ENCODE measurements at places on chromosomes 11 and 22. TPM values are rescaled to one million over a fixed set of nuclear protein-coding genes. Genes with fewer than 3 reads are reported as not detected.

The KLHL35 gene
- total RNA-seq = 28.5 TPM

The TMEM184B gene
- 6.9 TPM for total RNA-seq

The CCDC188 gene
- 0.82 TPM for total RNA-seq

The CARS1 gene
- 33.8 TPM for total RNA-seq

The TMEM123 gene
- 109 TPM for total RNA-seq

The BMAL1 gene
- 29.8 TPM for total RNA-seq

The KREMEN1 gene
- 6.9 TPM for total RNA-seq

The C11orf16 gene
- not detected for total RNA-seq

The OTOG gene
- total RNA-seq = under 0.01 TPM

The PATE3 gene
- not detected for total RNA-seq

The TPBGL gene
- not detected for total RNA-seq

The RHOD gene
- 0.82 TPM for total RNA-seq
